ENCODE measurements at places on chromosomes 3 and 15. TPM values are rescaled to one million over a fixed set of nuclear protein-coding genes. Genes with fewer than 3 reads are reported as not detected.
A peak's percentile ranks its signal among the peaks of the same experiment; 100 is the strongest.

- no peak for DNase-seq
Measured at GRCh38 chr3:11131371-11131770, 22.9 kb upstream of the HRH1 start.

GRCh38 chr15:59940456-59940855, 63.7 kb upstream of the FOXB1 start:
- no peak for DNase-seq

- peak; percentile 51 for DNase-seq
Measured at GRCh38 chr15:57578288-57578900, 13.3 kb upstream of the MYZAP start.

Gene SEMA3G
- 175 TPM for total RNA-seq

Gene CTXN2
- 0.18 TPM for total RNA-seq

Gene IQCH
- 2.4 TPM for total RNA-seq

GRCh38 chr3:43163895-43164493, 58.1 kb upstream of the POMGNT2 start:
- DNase-seq: no peak

Gene SLC22A13
- 0.21 TPM for total RNA-seq

Gene PCLAF
- 7.0 TPM for total RNA-seq

GRCh38 chr15:58523634-58524033, 91.8 kb downstream of the LIPC start:
- DNase-seq: no peak

GRCh38 chr3:112011376-112011940, 12.7 kb downstream of the TAGLN3 start:
- DNase-seq: no peak

GRCh38 chr3:152202976-152203626, 65.6 kb upstream of the MBNL1 start:
- DNase-seq: no peak

Gene RARB
- not detected for total RNA-seq

DNA sequence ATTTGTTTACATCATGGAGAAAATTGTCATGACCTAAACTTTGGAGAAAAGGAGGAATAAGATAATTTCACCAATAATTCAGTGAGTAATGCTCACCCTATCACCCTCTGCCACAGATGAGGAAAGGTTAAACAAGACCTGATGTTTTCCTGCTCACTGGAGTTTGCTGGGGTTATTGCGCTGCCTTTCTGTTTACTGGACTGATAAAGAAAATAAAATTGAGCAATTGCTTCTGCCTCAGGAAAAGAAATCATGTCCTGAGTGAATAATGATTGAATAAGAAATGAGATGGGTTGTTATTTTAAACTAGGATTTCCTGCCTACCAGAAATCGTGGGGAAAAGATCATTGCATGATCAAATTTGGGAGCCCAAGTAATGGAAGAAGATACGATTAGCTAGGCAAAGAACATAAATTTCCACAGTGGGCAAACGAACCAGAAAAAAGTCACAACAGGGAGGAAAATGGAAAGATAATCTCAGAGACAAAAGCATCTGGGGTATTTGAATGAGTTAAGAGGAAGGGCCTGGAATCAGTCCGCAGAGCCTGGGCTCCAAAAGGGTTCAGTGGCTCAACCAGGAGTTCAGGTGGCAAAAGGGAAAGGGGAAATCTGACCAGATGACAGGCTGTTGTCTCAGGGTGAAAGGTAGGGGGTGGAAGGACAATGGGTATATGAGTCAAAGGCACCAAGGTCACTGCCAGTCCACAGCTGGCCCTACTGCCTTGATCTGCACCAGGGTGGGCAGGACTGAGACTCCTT, 146.8 kb downstream of the FAM43A start:
- DNase-seq: no peak

- peak; percentile 37 for DNase-seq
Measured at GRCh38 chr3:65619451-65619881, 419.3 kb downstream of the MAGI1 start.

GRCh38 chr3:32498252-32498651, 4.4 kb downstream of the CMTM6 start:
- DNase-seq: no peak

- DNase-seq: no peak
Measured at GRCh38 chr3:149090907-149091306, 4.6 kb upstream of the HLTF start.

Gene GPR149
- total RNA-seq: not detected

GRCh38 chr15:85744579-85744978, 50.1 kb downstream of the KLHL25 start:
- DNase-seq: no peak

Gene FGF7
- total RNA-seq: 0.23 TPM

DNA sequence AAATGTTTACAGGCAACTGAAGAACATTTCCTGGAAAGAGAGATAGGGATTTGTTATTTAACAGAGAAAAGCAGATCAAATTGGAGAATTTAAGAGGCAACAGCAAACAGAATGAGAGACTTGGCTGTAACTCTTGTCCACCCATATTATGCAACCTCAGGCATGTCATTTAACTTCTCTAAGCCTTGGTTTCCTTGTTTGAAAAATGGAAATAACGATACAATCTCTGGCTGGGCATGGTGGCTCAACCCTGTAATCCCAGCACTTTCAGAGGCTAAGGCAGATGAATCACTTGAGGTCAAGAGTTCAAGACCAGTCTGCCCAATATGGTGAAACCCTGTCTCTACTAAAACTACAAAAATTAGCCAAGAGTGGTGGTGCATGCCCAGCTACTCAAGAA, 23.7 kb downstream of the ARRDC4 start:
- no peak for DNase-seq

Gene SPINK8
- not detected for total RNA-seq

Gene NOX5
- not detected for total RNA-seq

Gene GP9
- total RNA-seq: 1.5 TPM

Gene GXYLT2
- 1.8 TPM for total RNA-seq

- DNase-seq: no peak
Measured at GRCh38 chr3:87227835-87228144, 681 bp downstream of the CHMP2B start.
